ENCODE measurements at places on chromosomes 12 and 14.

DNA sequence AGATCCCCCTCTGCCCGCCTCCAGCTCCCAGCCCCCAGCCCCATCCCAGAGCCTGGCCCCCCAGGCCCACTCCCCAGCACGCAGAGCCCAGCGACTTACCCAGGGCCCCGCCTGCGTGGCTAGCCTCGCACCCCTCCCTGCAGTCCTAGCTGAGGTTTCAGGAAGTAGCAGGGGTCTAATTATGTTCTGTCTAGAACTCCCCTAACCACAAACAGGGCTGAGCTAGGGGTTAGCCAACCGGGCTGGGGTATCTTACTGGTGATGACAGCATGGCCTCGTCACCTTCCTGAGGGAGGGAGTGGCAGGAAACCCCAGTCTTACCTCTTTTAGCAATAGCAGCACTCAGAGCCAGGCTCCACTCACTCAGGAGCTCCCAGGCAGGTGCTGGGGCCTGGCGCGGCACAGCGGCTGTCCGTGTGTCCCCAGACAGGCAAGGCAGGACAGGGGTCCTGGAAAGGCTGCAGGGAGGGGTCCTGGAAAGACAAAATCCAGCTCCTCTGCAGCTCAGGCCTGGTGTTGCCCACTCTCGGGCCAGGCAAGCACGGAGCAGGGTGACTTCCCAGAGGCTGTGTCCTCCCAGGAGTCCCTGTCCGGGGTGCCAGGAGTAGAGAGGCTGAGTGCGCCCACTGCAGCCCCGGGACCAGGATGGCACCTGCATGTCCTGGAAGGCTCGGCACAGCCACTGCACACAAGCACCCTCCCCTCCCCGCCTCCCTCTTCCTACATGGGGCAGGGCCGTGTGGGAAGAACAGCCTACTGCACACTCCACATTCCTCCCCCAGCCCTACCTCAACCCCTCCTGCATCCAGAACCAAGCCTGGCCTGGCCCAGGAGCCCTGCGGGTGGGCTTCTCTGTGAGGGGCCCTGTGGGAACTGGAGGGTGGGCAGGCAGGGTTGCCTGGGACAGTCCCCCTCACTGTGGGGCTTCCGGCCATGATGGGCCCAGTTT is at the start of gene GPR132:
Gene GPR132, minus strand, starts transcription at position 151 of the 949 bp plus-strand sequence. CDS start 10,010 bp downstream, outside the sequence.
- DNase-seq, result no peak

DNA sequence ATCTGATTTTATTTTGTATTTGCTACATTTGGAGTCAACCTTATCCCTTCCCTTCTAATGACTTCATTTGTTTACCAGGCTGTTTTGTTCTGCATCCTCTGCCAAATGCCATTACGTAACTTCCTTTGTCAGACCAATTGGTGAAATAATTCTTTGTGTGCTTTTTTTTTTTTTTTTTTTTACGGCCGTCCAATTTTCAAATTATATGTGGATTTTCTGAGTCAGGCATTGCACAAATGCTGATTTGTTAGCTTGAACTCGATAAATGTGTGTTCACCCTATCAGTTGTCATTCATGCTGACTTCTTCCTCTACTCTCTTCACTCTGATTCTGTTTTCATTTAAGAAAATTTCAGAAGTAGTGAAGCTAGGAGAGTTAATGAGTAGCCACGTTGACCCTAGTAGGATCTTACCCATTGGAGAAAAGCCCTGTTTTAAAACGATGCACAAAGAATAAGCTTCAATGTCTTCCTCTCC is 386.2 kb downstream of the DIO2 start:
- DNase-seq, result no peak

GRCh38 chr14:91341334-91341733 is 76.3 kb downstream of the CCDC88C start:
- no peak for DNase-seq

GRCh38 chr12:69068448-69068847 is 135.5 kb upstream of the CPM start:
- DNase-seq, result no peak

DNA sequence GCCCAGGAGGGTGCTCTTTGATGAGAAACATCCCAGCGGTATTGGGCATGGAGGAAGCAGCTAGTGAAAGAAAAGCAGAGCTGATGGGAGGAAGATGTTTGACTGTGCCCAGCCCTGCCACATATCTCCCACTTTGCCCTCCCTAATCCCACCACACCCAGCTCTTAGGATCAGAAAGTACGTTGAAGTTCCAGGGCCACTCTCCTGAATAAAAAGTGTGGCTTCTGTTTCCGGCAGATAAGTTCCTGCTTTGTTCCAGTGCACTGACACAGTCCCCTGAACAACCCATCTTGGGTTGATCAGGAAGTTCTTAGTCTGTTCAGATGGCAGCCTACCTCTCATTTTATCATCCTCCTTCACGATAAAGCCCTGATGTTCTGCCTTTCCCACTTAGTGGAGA is 16.5 kb downstream of the TPCN1 start:
- DNase-seq, result no peak

DNA sequence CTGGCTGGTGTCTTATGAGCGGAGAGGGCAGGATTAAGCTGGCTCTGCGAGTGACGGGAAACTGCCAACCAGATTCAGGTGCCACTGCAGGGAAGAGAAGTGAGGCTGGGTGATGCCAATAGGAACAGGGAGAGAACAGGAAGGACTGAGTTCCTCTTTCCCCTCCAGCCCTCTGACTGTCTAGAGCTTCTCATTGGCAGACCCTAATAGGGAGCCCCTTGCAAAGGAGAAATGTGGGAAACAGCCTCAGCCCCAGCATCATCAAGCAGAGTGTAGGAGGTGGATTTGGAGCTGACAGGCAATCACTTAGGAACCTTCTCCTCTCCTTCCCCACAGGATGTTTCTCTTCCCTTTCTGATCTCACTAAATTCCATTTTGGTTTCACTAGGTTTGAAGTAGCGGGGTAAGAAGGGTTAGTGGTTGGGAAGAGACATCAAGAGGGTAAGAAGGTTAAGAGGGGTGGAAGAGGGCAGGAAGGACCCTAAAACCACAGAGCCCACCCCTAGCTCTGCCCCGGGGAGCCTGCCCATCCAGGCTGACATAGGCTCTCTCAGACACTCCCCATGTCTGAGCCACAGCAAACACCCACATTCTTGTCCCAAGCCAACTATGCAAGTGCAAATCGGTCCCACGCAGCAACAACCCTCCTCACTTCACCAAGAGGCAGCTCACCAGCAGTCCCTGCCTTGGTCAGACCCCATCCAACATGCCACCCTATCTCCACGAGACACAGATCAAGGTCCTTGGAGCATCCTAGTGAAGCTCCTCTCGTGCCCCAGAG is 111.1 kb downstream of the STAB2 start:
- DNase-seq, result no peak

- DNase-seq, result no peak
Measured at GRCh38 chr14:64508215-64508776, 3.7 kb downstream of the ZBTB1 start.

DNA sequence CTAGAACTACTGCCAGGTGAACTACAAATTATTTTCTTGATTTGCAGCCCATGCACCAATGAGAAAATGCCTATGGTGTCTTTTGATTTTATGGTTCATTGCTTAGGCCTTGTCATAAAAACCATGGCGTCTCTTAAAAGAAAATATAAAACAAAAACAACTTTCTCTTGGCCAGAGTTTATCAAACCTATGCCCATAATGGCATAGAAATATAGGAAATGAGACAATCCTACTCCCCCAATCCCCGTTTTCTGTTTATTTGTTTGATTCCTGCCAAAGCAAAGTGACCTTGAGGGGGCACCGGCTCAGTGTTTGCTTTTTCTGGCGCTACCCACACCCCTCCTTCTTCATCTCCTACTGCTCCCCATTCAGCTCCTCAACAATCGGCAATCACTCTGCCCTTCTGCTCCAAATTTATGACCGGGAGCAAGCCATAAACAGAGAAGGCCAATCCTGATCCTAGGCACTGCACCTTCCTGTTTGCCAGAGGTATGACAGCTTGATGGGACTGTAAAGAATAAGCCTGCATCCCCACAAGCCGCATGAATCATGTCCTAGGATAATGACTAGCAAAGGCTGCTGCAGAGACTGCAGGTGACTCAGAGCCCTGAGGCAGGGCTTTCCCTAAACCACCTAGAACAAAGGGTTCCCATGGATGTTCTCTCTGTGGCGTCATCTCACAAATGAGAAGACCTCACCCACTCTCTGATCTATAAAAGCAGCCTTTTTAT is 874.9 kb downstream of the NRXN3 start:
- DNase-seq, result peak; percentile 15

DNA sequence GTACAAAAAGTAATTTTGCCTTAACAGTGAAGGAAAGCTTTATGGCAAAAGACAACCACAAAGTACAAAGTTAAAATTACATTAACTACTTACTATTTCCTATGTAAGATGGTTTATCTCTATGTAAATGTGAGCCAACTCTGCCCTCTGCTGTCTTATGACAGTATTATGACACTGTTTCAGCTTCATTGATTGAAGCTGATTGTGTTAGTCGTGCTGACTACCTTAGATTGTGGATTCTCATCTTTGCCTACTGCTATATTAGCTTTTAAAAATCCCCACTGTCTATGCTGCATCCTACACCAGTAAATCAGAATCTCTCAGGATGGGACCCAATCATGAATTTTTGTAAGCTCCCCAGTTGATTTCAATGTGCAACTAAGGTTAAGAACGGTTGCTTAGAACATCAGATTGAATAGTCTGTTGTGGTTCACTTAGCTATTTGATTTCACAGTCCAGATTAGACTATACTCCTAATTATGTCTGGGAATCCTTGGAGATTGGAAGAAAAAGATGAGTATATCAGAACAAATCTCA is 12.2 kb upstream of the SPTB start:
- DNase-seq, result peak; percentile 34

DNA sequence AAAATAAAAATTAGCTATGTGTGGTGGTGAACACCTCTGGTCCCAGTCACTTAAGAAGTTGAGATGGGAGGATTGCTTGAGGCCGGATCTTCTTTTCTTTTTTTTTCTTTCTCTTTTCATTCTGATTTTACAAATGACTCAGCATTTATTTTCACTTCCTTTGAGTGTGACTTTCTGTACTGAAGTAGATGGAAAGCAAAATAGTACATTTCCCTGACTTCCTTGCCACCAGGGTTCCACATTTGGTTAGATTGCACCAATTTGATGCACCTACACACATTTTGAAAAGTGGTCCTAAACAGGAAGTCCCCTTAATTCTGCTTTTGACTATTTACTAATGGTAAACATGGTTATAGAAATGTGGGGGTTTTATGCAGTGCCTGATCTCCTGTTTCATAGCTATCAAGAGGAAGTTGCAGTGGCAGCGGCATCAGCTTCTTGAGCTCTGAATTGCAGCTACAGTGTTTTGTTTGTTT is 13.0 kb upstream of the LEMD3 start:
- no peak for DNase-seq

DNA sequence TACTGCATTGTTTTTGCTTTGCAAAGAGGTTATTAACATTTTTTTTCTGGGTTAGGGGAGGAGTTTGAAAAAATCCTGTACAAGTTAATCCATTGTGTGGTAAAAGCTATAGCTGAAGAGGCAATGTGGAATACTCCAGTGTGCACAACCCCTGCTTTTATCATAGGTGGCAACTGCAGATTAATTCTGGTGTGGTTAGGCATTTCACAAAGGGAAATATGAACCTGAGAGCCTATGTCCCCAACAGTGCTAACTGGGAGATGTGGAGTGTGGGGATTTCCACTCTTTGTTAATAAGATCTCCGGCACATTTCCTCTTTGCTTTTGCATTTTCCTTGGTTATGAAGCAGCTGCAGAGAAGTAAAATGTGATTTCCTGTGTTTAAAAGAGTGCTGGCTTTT is 33.6 kb downstream of the PRORP start:
- DNase-seq, result peak; percentile 15

GRCh38 chr14:74599946-74600345 is 12.1 kb downstream of the LTBP2 start:
- no peak for DNase-seq

DNA sequence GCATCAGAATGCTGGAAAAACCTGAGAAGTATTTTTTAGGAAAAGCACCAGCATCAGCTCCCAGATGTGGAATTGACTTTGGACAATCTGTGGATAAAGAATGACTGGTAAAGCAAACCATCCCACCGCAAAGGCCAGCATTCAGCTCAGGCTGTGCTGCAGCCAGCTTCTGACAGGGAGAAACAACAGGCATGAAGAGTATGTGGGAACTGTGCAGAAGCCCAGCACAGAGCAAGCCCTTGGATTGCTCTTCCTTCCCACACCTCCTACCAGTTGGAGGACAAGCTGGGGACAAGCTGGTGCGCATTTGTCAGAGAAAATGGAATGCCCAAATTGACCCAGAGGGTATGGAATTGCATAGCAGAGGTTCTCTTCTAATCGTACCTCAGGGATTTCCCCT is 228.1 kb downstream of the ANO2 start:
- DNase-seq, result no peak

- DNase-seq, result no peak
Measured at GRCh38 chr12:118398524-118398923, 22.2 kb downstream of the SUDS3 start.

- DNase-seq, result no peak
Measured at GRCh38 chr12:99387661-99388060, 259.9 kb upstream of the GARIN6 start.

DNA sequence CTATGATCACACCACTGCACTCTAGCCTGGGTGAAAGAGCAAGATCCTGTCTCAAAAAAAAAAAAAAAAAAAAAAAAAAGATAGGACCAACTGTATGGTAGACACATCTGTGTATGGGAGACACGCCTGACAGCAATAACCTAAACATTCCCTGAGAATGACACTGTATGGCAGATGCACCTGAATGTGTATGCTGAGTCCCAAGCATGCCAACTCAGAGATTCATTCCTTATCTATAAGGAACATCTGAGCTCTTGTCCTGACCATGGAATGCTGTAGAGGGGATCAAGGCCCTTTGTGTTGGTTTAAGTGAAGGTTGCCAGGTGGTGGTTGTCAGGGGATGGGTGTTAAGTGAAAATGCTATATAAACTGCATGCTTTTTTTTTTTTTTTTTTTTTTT is 19.2 kb upstream of the LGALS3 start:
- no peak for DNase-seq

DNA sequence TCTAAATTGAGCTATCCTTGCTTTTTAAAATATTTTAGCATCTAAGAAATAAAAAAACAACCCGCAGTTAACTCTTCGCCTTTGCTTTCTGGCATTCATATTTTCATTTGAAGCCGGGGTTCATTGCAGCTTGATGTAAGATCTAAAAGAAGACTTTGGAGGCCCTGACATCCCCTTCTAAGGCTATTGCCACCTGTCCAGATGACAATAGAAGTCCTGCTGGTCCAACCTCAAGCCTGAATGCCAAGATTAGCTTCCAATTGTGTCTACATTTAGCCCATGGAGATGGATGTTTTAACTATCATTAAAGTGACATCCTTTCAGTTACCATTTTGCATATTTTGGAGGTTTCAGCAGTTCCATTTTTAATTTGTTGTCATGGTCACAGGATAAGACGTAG is 51.6 kb upstream of the ATP2A2 start:
- no peak for DNase-seq

GRCh38 chr12:13177373-13177772 is 19.2 kb upstream of the EMP1 start:
- no peak for DNase-seq

DNA sequence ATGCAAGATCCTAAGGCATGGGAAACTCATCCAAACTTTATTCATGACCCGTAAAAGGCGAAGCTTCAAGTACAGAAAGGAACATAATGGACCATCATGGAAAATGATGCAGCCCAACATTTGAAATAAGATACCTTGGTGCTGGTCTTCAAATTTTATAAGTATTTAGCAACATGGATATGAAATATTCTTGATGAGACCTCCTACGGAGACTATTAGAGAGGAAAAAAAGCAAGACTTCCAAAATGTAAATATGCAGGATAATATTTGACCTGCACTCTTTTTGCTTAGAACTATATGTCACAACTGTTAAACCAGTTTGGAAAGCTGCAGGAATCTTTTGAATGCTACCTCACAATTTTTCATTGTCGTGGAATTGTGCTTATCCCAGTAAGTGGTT is 168.8 kb upstream of the ARID2 start:
- DNase-seq, result no peak

Measured in AG04450 (cell line).